ENCODE measurements at places on chromosomes 16 and 17.

GRCh38 chr16:8921347-8921984, 39.3 kb downstream of the LITAFD start:
- no peak for DNase-seq

- DNase-seq = peak; percentile 66
Measured at GRCh38 chr17:9473711-9474110, 101.9 kb downstream of the STX8 start.

- no peak for DNase-seq
Measured at GRCh38 chr17:57910462-57911420, 44.5 kb downstream of the CUEDC1 start.

DNA sequence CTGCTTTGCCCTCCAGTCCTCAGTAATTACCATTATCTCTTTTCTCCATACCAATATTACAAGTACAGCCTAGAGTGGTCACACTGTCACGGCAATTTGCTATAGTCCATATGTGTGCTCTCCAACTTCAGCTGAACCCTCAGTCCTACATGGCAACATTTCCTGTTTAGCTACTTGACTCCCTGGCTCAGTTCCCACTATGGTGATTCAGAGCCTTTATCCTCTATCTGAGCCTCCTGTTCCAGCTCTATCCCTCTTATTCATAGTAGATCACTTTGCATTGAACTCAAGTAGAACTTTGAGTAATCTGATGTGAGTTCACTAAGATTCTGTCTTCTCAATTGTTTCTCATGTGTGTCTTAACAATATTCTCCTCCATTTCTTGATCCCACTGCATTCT, 43.7 kb upstream of the GOSR1 start:
- DNase-seq = no peak

GRCh38 chr16:68539711-68540239, 684 bp downstream of the ZFP90 start:
- DNase-seq = no peak

DNA sequence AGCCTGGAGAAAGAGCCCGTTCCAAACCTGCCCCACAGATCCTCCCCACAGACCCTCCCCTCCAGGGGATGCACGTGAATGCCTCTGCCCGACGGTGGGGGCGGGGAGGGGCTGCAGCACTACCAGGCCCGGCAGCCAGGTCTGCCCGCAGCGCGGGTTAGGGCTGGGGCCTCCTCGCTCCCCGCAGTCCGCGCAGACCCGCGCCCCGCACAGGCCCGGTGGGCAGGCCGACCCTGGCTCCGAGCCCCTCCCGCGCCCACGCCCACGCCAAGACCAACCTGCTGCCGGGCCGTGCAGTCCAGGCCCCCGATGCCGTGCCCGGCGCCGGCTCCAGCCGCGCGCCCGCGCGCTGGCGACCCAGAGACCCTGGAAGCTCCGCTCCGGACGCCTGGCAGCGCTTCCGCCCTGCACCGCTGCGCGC, at the start of gene RPUSD1:
Gene RPUSD1, minus strand, starts transcription at position 404 of the 421 bp plus-strand sequence. CDS start 644 bp downstream, outside the sequence.
- DNase-seq = no peak

DNA sequence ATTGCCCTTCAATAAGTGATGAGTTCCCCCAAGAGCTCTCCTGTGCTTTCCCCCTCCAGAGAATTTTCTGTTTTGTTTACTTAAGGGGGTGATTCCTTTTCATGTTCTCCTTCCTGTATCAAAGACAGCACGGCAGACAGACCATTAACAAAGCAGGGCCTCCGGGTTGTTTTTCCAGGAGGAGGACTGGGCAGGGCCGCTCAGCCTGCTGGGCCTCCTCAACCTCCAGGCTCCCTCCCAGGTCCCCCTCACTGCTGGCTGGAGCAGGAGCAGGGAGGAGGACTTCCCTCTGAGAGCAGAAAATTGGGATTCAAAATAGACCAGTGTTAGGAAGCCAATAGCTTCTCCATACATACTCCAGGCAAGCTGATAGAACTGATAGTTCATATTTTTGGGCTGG, 20.4 kb downstream of the SDK2 start:
- no peak for DNase-seq

DNA sequence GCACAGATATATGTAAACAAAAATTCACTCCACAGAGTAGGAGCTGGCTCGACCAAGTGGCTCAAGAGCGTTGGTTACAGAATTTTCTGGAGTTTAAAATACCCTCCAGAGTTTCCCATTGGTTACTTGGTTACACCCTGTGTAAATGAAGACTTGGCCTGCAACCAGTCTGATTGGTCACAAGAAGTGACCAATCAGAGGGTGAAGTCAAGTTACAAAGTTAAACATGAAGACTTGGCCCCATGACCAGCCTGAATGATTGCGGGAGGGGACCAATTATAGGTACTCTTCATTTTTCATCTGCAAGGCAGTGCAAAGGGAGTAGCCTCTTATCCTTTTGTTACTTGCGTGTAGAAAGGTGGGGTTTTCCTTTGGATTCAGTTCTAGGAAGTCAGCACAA, 121.3 kb upstream of the SALL1 start:
- DNase-seq = no peak

GRCh38 chr16:28136751-28137434, 73.4 kb upstream of the GSG1L start:
- DNase-seq = no peak

DNA sequence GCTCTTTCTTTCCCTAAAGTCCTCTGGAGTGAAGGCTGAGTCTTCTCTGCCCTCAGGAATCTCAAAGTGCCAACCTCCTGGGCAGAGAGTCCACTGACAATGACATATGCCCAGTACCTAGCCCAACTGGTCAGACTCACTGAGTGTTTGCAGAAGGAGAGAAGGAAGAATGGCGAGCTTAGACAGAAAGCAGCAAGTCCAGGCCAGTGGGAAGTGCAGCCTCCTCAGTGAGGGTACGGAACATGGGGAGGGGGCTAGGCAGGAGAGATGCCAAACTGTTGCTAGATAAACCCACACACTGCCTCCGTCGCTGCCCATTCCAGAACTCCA, 678 bp downstream of the EXOC7 start:
- no peak for DNase-seq

DNA sequence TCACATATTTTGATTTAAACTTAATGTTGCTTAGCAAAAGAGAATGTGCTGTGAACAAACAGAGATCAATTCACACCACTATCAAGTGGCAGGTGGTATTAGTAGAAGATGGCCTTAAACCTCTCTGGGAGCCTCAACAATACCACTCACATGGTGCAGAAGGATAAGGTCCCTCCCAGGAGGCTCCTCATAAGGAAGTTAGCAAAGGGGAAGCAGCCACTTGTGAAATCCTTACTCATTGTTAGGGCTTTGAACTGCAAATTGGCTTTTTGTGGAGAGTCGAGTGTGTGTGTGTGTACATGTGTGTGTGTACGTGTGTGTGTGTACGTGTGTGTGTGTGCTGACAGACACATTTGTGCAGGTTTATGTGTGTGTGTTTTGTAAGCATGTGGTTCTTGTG, 48.9 kb upstream of the ASIC2 start:
- no peak for DNase-seq

- peak; percentile 93 for DNase-seq
Measured at GRCh38 chr17:37405955-37406634, 541 bp downstream of the ACACA start.

DNA sequence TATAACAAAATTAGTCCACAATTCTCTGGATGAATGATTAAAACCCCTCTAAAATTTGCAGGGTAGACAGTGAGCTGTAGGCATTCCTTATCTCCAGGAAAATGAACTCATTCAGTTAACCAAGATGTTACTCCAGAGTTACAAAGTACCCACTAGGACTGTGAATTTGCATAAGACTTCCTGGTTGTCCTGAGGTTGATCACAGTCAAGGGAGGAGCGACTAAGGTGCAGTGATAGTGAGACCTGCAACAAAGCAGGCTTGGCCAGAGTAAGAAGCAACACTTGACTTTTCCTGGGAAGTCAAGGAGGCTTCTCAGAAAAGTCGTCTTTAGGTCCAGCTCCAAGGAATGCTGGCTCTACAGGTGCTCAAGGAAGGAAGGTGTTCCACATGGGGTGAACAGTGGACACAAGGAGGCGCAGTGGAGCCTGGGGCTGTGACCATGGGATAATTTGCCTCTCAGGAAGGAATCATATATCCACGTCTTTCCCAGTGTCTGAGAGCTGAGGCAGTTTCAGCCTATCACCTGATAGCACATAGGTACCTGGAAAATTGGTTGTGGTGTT, 821.1 kb upstream of the EEF2KMT start:
- DNase-seq = no peak

GRCh38 chr17:38892620-38893019, 22.8 kb downstream of the LASP1 start:
- DNase-seq = no peak

- no peak for DNase-seq
Measured at GRCh38 chr17:54945231-54945630, 23.2 kb downstream of the COX11 start.

GRCh38 chr16:12458591-12459358, 344.9 kb downstream of the CPPED1 start:
- no peak for DNase-seq

DNA sequence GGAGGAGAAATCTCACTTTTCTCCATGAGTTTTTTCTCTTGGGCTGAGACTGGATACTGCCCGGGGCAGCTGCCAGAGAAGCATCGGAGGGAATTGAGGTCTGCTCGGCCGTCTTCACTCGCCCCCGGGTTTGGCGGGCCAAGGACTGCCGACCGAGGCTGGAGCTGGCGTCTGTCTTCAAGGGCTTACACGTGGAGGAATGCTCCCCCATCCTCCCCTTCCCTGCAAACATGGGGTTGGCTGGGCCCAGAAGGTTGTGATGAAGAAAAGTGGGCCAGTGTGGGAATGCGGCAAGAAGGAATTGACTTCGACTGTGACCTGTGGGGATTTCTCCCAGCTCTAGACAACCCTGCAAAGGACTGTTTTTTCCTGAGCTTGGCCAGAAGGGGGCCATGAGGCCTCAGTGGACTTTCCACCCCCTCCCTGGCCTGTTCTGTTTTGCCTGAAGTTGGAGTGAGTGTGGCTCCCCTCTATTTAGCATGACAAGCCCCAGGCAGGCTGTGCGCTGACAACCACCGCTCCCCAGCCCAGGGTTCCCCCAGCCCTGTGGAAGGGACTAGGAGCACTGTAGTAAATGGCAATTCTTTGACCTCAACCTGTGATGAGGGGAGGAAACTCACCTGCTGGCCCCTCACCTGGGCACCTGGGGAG, 19.1 kb downstream of the NGFR start:
- no peak for DNase-seq

DNA sequence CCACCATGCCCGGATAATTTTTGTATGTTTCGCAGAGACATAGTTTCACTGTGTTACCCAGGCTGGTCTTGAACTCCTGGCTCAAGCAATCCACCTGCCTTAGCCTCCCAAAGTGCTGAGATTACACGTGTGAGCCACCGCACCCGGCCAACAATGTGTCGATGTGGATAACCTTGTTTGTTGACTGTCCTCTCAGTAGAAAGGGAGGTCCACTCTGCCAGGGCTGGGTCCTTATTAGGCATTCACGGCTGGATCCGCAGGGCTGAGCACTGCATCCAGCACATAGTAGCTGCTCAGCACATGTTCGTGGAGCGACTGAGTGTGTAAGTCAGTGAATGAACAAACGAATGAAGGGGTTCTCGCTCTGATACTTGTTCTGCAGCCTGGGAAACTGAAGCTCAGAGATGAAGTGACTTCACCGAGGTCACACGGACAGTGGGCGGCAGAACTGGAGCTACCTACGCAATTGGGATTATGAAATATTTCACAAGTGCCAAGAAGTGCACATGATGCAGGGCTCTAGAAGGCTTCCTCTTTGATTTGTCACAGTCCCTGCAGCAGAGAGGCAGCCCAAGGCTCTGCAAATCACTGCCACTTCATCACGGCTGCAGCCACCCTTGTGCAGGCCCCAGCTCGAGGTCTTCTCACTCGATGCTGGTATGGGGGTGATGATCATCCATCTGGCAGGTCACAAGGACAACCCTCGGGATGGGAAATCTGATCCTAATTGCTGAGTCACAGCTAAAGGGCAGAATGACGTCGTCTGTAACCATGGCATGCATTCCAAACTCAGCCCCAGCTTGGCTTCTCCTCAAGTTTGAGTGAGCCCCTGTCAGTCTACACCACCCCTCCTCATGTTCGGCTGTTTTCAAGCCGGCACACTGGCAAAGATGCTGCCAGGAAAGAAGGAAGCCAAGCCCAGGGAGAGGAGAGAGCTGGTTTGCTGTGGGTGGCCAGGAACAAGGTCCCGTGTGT, 28.0 kb upstream of the SNN start:
- DNase-seq = no peak

DNA sequence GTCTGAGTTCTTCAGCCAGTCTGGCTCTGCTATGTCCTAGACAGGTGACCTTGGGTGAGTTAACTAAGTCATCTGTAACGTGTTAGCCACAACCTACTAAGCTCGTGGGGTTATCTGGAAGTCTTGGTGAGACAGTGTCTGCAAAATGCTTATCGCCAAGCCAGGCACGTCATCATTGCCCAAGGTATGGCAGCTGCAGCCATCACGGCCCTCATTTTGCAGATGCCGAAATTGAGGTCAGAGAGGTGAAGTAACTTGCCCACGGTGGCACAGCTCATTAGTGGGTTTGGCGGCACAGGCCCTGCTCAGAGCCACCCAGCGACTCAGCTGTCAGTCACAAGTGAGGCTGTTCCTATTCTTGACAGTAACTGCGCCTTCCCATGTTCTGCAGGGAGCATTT, 79.8 kb downstream of the CMIP start:
- DNase-seq = no peak

DNA sequence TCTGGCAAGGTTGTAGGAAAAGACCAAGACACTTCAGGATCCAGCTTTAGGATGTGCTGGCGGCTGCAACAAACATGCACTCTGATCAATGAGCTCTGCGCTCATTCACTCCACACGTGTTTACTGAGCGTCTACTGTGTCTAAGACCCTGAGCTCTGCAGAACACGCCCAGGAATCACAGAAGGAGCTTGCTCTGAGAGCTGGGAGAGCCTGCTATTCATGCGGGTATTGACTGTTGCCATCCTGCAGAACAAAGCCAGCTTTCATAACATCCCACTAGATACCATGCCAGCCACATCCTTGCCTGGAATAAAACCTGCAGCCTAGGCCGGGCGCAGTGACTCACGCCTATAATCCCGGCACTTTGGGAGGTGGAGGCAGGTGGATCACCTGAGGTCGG, 44.1 kb downstream of the NXN start:
- DNase-seq = no peak

DNA sequence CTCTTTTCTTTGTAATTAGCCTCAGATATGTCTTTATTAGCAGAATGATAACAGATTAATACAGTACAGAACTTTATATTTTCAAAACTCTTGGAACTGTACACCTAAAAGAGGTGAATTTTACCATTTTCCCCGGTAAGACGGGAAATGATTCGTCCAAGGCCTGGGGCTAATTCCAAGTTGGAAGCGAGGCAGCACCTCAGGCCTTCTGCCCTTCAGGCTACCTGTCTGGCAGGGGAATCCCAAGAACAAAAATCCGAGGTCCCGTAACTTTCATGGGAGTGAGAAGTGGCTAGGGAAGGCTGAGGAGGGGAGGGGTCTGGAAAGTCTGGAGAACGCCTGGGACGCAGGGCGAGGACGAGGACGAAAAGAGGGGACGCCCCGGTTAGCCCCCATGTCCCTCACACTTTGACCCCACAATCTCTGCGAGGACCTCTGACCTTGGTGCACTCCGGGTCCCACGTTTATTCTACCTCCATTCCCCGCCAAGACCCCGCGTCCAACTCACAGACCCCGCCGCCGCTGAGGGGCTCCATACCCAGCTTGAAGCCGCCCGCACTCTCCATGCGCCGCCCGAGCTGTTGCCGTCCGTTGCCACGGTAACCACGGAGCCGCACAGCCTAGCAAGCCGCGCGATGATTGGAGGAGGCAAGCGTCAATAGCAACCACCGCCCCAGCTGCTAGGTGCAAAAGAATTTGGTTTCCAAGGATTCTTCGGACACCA, at the start of gene HYDIN:
Gene HYDIN, minus strand, starts transcription at position 601 of the 724 bp plus-strand sequence. CDS start 43,827 bp downstream, outside the sequence.
- DNase-seq = no peak

GRCh38 chr17:17819561-17819995, 17.2 kb downstream of the SREBF1 start:
- no peak for DNase-seq

GRCh38 chr17:14321980-14322776, 21.3 kb downstream of the HS3ST3B1 start:
- no peak for DNase-seq
